ENCODE measurements at places on chromosomes 7 and 10. TPM values are rescaled to one million over a fixed set of nuclear protein-coding genes. Genes with fewer than 3 reads are reported as not detected.

The TAS2R16 gene
- total RNA-seq, result not detected

The PNLIPRP1 gene
- not detected for total RNA-seq

The MUC3A gene
- total RNA-seq, result 2.0 TPM

DNA sequence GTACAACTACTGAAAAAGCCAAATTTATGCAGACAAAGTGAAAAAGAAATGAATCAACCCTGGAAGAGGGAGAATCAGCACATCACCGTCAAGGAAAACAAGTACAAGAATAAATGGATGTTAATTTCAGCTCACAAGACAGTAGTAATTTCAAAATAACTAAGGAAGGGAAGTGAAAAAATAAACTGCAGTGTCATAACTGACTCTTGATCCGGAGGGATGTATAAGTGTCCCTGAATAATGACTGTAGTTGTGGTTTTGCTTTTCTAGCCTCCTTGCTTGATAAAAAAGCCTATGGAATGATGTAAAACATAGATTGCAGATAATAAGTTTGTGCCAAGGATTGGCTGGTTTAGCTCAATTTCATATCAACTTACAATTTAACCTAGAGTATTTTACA is 721.1 kb upstream of the C7orf33 start:
- no peak for DNase-seq
- no peak overlapping the region for H3K4me3 ChIP-seq
- no peaks in the 10 kb centered on the region for H3K36me3 ChIP-seq
- no peaks in the 10 kb centered on the region for H3K4me1 ChIP-seq
- H3K27me3 ChIP-seq, result no peaks in the 10 kb centered on the region

DNA sequence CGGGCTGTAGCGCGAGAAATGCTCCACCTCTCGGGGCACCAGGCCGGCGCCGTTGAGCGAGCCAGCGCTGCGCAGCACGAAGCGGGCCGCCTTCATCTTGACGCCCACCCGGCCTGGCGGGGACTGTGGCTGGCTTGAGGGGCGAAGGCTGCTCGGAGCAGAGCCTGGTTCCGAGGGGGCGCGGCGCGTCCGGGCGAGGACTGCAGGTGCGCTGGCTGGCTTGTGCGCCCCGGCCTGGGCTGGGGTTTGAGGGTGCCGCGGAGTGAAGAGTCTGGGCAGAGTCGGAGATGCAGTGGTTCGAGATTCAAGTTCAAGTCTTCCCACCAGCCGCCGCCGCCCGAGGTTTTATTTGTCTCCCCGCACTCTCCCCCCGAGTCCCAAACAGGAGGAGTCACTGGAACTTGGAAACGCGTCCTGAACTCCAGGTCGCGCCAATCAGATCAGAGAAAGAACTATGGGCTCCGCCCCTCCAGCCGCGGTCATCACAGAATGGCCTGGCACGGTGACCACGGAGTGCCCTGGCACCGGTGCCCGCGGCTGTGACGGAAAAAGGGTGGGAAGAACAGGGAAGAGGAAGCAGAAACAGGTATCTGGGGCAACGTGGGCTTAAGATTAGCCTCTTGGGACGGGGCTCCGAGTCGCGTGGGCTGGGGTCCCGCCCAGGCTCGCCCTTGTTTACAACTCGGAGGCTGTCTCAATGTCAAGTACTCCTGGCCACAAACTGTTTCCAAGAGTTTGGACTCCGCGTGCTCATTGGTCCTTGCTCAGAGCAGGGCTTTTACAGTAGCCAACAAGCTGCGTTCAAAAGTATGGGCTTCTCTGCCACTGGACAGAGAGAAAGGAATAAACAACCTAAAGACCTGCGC is at the start of gene PDK4:
TSS of gene PDK4 (minus strand) at position 319 of the 866 bp plus-strand sequence. CDS start at position 96, 223 bp downstream.
- peaks cover 5% of the 10 kb centered on the region for H3K36me3 ChIP-seq
- peaks cover 24% of the 10 kb centered on the region for H3K4me1 ChIP-seq
- H3K27ac ChIP-seq, result peak within 1 kb of the TSS; percentile 95
- peak within 1 kb of the TSS; percentile 89 for H3K4me3 ChIP-seq
- DNase-seq, result peak; percentile 48

DNA sequence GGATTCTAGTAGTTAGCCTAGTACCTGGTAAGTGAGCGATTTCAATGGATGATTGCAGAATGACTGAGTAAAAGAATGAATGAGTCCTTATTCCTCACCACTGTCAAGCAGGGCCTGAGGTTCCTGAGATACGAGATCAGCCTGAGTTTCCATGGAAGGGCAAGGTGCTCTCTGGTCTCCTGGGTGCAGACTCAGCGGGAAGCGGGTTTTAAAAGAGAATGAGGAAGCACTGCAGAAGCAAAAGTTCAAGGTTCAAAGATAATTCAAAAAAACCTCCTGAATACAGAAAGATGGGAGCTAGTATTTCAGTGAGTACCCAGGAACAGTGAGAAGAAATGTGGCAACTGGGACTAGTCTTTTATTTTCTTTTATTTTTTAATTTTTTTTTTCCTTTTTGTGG is 4.3 kb downstream of the ZNF3 start:
- DNase-seq, result no peak
- peak overlapping the region; percentile 95 for H3K27ac ChIP-seq
- no peaks in the 10 kb centered on the region for H3K27me3 ChIP-seq
- H3K4me3 ChIP-seq, result peak overlapping the region; percentile 41
- H3K4me1 ChIP-seq, result peaks cover 12% of the 10 kb centered on the region

DNA sequence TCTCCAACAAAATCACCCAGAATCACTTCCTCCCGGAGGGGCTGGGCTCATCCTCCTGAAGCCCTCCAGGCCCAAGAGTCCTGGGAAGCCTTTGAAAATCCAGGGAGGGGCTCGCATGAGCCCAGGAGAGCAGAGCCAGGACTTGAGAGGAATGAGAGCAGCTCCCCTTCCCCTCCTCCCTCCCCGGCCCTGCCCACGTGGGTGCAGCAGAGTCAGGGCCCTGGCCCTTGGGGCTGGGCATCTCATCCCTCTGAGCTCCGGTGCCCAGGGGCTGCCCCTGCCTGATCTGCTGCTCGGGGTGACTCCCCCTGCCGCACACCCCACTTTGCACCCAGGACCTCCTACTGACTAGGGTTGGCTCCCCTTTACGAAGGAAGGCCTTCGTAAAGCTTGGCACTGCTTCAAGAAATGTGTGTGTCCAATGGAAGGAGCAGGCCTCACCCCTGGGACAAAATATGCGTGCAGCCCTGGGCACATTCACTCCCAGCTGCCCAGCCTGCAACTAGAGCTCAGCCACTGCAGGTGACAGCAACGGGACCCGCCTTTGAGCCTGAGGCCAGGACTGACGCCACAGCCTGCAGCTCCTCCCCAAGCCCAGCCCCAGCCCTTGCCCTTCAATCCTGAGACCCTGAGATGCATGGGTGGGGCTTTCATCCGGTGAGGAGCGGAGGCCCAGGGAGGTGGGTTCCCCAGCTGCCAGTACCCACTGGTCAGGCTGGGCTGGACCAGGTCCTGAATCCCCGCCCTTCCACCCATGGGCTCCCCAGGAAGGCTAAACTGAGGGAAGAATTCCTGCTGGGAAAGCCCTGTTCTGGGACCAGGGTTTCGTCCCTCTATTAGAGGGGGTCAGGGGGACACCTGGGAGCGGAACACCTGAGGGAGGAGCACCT is 21.8 kb downstream of the PWWP2B start:
- DNase-seq, result peak; percentile 35
- H3K27me3 ChIP-seq, result no peaks in the 10 kb centered on the region
- H3K4me1 ChIP-seq, result peaks cover 29% of the 10 kb centered on the region

GRCh38 chr10:78063236-78063635 is 29.6 kb downstream of the RPS24 start:
- H3K27me3 ChIP-seq, result no peaks in the 10 kb centered on the region
- H3K4me1 ChIP-seq, result no peaks in the 10 kb centered on the region
- no peak overlapping the region for H3K27ac ChIP-seq
- no peak overlapping the region for H3K4me3 ChIP-seq

GRCh38 chr7:39589323-39590111 is 23.3 kb downstream of the YAE1 start:
- H3K27ac ChIP-seq, result no peak overlapping the region
- no peaks in the 10 kb centered on the region for H3K4me1 ChIP-seq
- H3K27me3 ChIP-seq, result no peaks in the 10 kb centered on the region
- H3K4me3 ChIP-seq, result no peak overlapping the region

GRCh38 chr10:63133056-63133820 is at the start of gene NRBF2:
Gene NRBF2 (plus strand): TSS chr10:63133328. CDS start chr10:63133471, 143 bp downstream.
- H3K27ac ChIP-seq, result peak within 1 kb of the TSS; percentile 96
- peak; percentile 91 for DNase-seq
- peak within 1 kb of the TSS; percentile 89 for H3K4me3 ChIP-seq
- peaks cover 6% of the 10 kb centered on the region for H3K36me3 ChIP-seq
- H3K27me3 ChIP-seq, result peaks cover 3% of the 10 kb centered on the region

DNA sequence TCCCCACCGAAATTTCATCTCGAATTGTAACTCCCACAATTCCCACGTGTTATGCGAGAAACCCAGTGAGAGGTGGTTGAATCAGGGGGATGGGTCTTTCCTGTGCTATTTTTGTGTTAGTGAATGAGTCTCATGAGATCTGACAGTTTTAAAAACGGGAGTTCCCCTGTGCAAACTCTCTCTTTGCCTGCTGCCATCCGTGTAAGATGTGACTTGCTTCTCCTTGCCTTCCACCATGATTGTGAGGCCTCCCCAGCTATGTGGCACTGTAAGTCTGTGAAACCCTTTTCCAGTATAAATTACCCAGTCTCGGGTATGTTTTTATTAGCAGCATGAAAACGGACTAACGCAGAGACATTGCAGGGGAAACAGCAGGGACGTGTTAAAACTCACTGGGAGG is 5.3 kb upstream of the OLAH start:
- no peaks in the 10 kb centered on the region for H3K4me1 ChIP-seq
- H3K36me3 ChIP-seq, result no peaks in the 10 kb centered on the region
- no peak overlapping the region for H3K27ac ChIP-seq
- peaks cover 7% of the 10 kb centered on the region for H3K27me3 ChIP-seq
- DNase-seq, result no peak

GRCh38 chr7:2279896-2280295 is 34.3 kb downstream of the SNX8 start:
- DNase-seq, result no peak
- peaks cover 16% of the 10 kb centered on the region for H3K4me1 ChIP-seq
- H3K27me3 ChIP-seq, result no peaks in the 10 kb centered on the region

DNA sequence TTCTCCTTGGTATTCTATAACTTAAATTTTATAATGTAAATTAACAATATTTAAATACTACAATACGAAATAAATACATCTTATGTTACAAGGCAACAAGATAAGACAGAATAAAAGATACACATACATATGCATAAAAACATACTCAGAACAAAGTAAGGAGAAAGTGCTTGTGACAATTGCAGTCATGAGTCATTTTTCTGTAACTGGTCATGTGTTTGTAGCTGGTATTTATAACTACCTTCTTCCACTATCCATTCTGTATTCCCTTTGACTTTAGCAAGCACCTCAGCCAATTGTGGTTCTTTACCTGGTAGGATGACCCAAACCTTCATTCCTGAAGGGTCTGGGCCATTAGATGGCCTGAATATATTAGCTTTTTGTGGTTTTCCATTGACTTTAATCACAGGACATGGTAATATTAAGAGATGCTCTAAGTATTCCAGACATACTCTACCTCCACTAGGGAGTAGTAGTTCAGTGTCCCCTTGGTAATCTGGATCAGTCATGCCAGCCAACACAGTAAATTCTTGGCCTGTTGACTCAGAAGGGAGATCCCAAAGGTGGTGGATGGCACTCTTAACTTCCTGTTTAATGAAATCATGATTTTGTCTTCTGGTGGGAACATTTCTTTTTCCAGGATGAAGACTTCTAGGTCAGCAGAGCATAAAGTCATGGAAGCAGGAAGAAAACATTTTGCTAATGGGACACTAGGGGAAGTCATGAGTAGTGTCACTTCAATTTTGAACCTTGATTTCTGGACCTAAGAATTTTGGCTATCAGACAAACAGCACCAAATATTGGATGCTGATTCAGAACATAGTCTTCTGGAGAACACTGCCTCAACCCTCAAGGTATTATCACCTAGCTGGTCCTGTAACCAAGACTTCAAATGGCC is 733.7 kb upstream of the IGFBP3 start:
- no peak overlapping the region for H3K27ac ChIP-seq
- H3K4me1 ChIP-seq, result peaks cover 6% of the 10 kb centered on the region
- DNase-seq, result no peak
- no peaks in the 10 kb centered on the region for H3K27me3 ChIP-seq

DNA sequence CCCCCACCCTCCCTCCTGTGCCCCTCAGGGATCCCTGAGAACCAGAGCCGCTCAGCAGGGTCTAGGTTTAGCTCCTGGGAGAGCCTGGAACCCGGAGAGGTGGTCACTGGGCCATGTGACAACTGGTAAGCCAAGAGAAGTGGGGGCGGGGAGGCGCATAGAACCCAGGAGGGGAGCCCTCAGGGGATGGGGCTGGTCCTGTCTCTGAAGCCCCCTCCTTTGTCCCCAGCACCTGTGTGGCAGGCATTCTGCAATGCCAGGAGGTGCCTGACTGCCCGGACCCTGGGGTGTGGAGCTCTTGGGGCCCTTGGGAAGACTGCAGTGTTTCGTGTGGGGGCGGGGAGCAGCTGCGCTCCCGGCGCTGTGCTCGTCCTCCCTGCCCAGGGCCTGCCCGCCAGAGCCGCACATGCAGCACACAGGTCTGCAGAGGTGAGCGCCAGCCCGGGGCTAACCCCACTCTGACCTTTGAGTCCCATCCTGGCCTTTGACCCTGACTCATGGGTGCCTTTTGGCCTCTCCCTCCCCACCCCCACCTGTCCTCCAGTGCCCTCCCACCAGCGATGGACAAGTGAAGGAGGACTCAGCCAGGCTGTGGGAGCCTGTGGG is 22.4 kb upstream of the ZNF862 start:
- DNase-seq, result no peak
- no peaks in the 10 kb centered on the region for H3K36me3 ChIP-seq
- no peak overlapping the region for H3K4me3 ChIP-seq
- H3K27me3 ChIP-seq, result no peaks in the 10 kb centered on the region
- no peaks in the 10 kb centered on the region for H3K4me1 ChIP-seq

- H3K27me3 ChIP-seq, result no peaks in the 10 kb centered on the region
- no peak for DNase-seq
- peak overlapping the region; percentile 4 for H3K27ac ChIP-seq
- H3K4me1 ChIP-seq, result no peaks in the 10 kb centered on the region
- no peak overlapping the region for H3K4me3 ChIP-seq
Observed at GRCh38 chr10:26743841-26744240, 46.3 kb downstream of the PDSS1 start.

DNA sequence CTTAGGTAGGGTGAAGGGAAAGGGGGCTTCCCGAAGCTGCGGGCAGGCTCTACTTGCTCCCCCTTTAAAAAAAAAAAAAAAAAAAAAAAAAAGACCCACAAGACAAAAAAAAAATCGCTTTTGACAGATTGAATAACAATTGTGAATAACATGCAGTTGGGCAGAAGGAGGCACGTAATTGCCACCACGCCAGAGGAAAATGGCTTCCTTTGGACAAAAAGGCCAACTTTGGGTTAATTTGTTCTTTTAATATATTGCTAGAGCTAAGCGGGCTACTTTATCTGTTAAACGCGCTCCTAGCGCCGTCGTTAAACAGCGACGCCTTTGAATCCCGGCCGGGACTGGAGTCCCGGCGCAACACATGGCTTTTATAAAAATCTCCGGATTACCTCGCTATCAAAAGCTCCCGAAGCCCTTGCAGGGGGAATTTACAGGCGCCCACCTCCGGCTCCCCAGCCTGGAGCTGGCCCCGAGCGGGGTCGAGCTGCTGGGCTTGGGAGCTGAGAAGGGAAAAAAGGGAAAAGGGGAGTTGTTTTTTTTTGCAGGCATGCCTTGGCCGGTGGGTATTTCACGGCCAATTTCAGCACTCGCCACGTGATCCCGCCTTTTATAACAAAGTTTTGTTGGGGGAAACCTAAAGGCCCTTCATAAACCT is 1.2 kb downstream of the HOXA11 start:
- peak overlapping the region; percentile 38 for H3K4me3 ChIP-seq
- no peak for DNase-seq
- H3K27me3 ChIP-seq, result peaks cover 99% of the 10 kb centered on the region
- H3K36me3 ChIP-seq, result no peaks in the 10 kb centered on the region
- peaks cover 13% of the 10 kb centered on the region for H3K4me1 ChIP-seq

GRCh38 chr10:80273523-80274170 is 15.8 kb downstream of the MAT1A start:
- H3K27ac ChIP-seq, result no peak overlapping the region
- H3K27me3 ChIP-seq, result peaks cover 12% of the 10 kb centered on the region
- H3K4me3 ChIP-seq, result no peak overlapping the region
- no peaks in the 10 kb centered on the region for H3K36me3 ChIP-seq
- H3K4me1 ChIP-seq, result peaks cover 5% of the 10 kb centered on the region

Measured in progenitor cell of endocrine pancreas (in vitro differentiated cells).